Activated T-helper 2 cell treated with anti-CD3 and anti-CD28 coated beads, Interferon-gamma antibody, Interleukin-2, Interleukin-4, amounts not matched to agents 10 μg/mL and 5 μg/mL and 100 μg/mL, durations not matched to agents 14 hours and 24 hours and 36 hours (primary cell): ENCODE measurements at places on chromosomes 6 and 20. TPM values are rescaled to one million over a fixed set of nuclear protein-coding genes. Genes with fewer than 3 reads are reported as not detected.

DNA sequence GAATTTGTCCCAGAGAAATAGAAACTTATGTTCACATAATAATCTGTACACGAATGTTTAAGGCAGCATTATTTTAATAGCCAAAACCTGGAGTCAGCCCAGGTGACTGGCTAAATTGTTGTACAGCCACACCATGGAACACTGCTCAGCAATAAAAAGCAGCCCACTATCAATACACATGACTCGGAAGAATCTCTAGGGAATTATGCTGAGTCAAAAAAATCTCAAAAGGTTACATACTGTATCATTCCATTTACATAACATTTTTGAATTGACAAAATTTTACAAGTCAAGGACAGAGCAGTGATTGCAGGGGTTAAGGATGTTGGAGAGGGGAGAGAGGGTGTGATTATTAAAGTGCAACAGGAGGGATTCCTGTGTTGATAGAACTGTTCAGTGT is 163.4 kb downstream of the UBE3D start:
- H3K36me3 ChIP-seq, result no peaks in the 10 kb centered on the region
- DNase-seq, result no peak
- no peaks in the 10 kb centered on the region for H3K27me3 ChIP-seq
- no peak overlapping the region for H3K27ac ChIP-seq
- H3K4me1 ChIP-seq, result no peaks in the 10 kb centered on the region

DNA sequence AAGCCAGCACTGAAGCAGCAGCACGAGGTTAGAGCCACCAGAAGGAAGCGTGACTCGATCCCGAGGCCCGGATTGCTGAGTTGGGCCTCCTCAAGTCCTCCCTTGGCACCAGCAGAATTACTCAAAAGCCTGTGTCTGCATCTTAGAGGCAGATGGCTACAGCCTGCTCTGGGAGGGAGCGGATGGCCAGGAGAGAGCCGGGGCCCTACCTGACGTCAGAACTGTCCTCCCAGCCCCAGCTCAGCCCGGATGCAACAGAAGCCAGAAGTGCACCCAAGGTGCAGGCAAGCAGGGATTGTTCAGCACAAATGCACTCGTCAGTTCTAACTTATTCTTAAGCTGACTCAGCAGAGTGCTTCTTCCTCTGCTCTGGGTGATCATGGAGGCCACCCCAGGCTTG is 155.5 kb upstream of the RPS6KA2 start:
- no peak overlapping the region for H3K4me3 ChIP-seq
- no peak overlapping the region for H3K27ac ChIP-seq
- H3K4me1 ChIP-seq, result no peaks in the 10 kb centered on the region
- no peaks in the 10 kb centered on the region for H3K36me3 ChIP-seq
- peaks cover under 1% of the 10 kb centered on the region for H3K27me3 ChIP-seq
- no peak for DNase-seq

- no peak for DNase-seq
- H3K4me1 ChIP-seq, result peaks cover 39% of the 10 kb centered on the region
- H3K4me3 ChIP-seq, result no peak overlapping the region
- peaks cover 4% of the 10 kb centered on the region for H3K27me3 ChIP-seq
These were observed 108.8 kb downstream of the PPP1R14C start for GRCh38 chr6:150251566-150252186.

- peak; percentile 29 for DNase-seq
- H3K4me3 ChIP-seq, result peak overlapping the region; percentile 64
- peak overlapping the region; percentile 41 for H3K27ac ChIP-seq
- H3K36me3 ChIP-seq, result peaks cover 64% of the 10 kb centered on the region
These were observed 2.9 kb downstream of the RXRB start for GRCh38 chr6:33197431-33198048.

DNA sequence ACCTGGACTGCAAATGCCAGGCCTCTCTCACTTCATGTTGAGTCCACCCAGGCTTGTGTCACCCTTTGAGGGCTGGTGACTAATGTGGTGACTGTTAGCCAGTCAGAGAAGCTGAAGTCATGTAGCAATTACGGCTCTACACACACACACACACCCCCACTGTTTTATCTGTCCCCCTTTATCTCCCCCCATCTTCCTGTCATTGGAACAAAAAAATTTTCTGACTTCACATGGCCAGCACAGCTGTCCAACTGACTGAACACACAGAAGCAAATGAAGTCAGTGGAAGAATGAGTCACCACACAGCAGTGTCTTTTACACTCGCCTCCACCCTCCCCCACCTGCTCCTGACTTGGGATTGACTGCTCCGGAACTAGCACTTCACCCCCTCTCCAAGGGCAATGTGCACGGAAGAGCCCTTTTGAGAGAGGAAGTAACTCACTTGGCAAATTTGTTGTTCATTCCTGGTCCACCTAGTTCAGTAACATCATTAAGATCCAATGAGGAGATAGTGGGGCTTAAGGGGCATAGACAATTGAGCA is 198.0 kb downstream of the RNF144B start:
- no peak overlapping the region for H3K27ac ChIP-seq
- no peaks in the 10 kb centered on the region for H3K4me1 ChIP-seq
- H3K36me3 ChIP-seq, result no peaks in the 10 kb centered on the region

DNA sequence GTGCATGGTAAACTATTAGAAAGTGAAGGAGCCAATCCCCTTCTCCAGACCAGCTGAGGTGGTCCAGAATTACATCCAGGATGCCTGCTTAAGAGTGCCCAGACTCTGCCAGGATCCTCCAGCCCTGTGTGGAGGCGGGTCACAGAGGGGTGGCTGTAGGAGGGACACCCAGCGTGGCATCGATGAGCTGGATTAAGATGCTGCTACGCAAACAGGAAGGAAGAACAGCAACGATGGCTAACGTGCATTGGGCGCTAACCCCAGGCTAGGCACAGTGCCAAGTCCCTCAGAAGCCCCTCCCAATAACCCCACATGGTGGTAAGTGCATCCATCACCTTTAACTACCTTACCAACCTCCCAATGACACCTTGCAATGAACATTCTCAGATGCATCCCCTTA is 63.9 kb upstream of the MRPS10 start:
- no peaks in the 10 kb centered on the region for H3K27me3 ChIP-seq
- H3K4me1 ChIP-seq, result peaks cover 29% of the 10 kb centered on the region
- H3K27ac ChIP-seq, result no peak overlapping the region
- no peak for DNase-seq

DNA sequence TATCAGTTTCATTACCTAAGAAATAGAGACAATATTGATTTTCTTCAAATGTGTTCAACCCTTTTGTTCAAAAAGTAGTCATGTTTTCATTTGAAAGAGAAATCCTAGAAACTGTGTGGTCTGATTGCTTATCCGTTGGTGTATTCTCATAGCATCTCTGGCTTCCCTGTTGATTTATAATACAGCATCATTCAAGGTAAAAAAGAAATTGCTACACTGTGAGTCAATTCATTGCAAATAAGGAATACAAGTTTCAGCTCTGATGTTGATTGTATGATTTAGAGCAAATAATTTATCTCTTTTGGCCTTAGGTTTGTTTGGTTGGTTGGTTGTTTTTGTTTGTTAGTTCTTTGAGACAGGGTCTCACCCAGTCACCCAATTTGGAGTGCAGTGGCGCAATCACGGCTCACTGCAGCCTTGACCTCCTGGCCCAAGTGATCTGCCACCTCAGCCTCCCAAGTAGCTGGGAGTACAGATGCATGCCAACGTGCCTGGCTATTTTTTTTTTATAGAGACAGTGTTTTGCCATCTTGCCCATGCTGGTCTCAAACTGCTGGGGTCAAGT is 185.5 kb upstream of the TNFAIP3 start:
- no peak for DNase-seq
- peaks cover 52% of the 10 kb centered on the region for H3K4me1 ChIP-seq
- H3K27ac ChIP-seq, result no peak overlapping the region
- H3K27me3 ChIP-seq, result peaks cover 2% of the 10 kb centered on the region

DNA sequence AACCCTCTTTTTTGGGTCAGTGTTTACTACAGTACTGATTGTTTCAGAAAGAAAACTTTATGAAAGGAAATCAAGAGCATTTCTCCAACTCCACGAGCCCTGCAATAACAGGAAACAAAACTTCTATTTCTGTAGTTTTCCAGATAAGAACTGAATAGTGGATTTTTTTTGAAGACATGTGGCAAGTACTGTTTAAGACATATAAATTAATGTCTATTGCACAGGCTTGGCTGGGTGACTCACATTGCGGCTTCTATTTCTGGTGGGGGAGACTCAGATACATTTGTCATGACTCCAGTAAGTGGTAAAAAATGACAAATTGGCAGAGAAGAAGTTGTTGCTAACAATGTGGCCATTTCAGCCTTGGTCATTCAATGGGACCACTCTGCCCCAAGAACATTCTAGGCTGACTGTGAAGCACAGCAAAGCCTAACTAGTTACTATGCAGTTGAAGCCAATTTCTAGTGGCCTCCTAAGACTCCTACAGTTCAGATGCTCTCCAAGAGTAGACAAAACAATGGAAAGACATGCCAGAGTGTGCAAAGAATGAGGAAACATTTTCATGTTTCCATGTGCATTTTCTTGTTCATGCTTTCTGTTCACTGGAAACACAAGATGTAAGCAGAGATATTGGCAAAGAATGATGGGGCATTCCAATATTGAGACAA is 200.9 kb downstream of the EDN1 start:
- H3K4me1 ChIP-seq, result peaks cover 9% of the 10 kb centered on the region
- H3K27me3 ChIP-seq, result no peaks in the 10 kb centered on the region
- no peak for DNase-seq
- H3K36me3 ChIP-seq, result no peaks in the 10 kb centered on the region
- no peak overlapping the region for H3K4me3 ChIP-seq

- no peaks in the 10 kb centered on the region for H3K36me3 ChIP-seq
- no peaks in the 10 kb centered on the region for H3K4me1 ChIP-seq
- H3K27me3 ChIP-seq, result peaks cover 8% of the 10 kb centered on the region
These were observed 29.6 kb downstream of the PMEPA1 start for GRCh38 chr20:57680131-57680716.

DNA sequence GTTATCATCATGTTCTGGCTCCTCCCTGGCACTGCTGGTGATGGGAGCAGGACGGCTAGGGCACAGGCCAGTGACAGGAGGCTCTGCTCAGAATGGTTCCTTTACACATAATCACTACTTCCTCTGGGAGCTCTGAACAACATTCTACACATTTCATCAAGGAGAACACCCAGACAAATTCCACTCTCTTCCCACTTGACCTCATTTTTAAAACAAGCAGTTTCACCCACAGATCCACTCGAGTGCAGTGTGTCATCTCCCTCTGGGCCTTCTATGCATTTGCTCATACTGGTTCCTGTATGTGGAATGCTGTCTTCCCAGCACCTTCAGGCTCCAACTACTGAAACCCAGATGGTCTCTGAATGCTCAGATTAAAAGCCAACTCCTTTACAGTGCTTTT is 84.8 kb downstream of the ELOVL5 start:
- peak overlapping the region; percentile 0 for H3K27ac ChIP-seq
- H3K4me3 ChIP-seq, result no peak overlapping the region
- DNase-seq, result no peak

GRCh38 chr6:115819506-115819905 is 241.2 kb downstream of the FRK start:
- H3K27ac ChIP-seq, result no peak overlapping the region
- no peak overlapping the region for H3K4me3 ChIP-seq
- no peak for DNase-seq
- H3K27me3 ChIP-seq, result no peaks in the 10 kb centered on the region

NPEPL1 gene
- 27.5 and 29.4 TPM in 2 replicates for total RNA-seq

RSPH4A gene
- total RNA-seq, result 0.11 and 0.14 TPM in 2 replicates

HCRTR2 gene
- total RNA-seq, result not detected in 2 replicates
